Activated naive CD4-positive, alpha-beta T cell treated with anti-CD3 and anti-CD28 coated beads, Interleukin-2, amount 50 U/mL, for 16 hours (primary cell): ENCODE measurements at places on chromosomes 5 and 9.
A peak's percentile ranks its signal among the peaks of the same experiment; 100 is the strongest.

GRCh38 chr9:127950513-127951289 is 13.0 kb upstream of the DPM2 start:
- DNase-seq = no peak

GRCh38 chr9:100869326-100869725 is 159.2 kb upstream of the PLPPR1 start:
- no peak for DNase-seq

- DNase-seq = no peak
Measured at GRCh38 chr9:83472221-83472665, 66.0 kb downstream of the FRMD3 start.

GRCh38 chr5:102561894-102562760 is 63.3 kb upstream of the SLCO6A1 start:
- no peak for DNase-seq

DNA sequence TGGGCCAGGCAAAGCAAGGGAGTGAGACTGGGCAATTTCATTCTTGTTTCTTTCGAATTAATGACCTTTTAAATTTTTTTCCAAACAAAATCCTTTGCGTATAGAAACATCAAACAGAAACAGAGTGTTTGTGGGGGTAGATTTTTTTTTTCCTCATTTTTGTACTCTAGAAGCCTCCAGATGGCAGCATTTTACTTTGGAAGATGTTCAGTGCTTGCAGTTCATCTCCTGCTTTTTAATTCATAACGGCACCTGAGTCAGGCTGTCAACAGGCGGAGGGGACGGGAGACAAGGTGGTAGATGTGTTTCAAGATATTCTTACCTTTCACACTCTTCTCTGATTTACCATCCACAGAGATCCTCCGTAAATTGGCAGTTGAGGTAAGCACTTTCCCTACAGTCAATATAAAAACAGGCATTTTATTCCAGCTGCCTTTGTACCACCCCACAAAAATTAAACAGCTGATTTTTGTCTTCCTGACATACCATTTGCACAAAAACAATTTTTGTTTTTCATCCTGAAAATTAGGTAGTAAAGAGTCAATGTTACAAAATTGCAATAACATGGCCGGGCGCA is 99.5 kb upstream of the FBXL17 start:
- no peak for DNase-seq

DNA sequence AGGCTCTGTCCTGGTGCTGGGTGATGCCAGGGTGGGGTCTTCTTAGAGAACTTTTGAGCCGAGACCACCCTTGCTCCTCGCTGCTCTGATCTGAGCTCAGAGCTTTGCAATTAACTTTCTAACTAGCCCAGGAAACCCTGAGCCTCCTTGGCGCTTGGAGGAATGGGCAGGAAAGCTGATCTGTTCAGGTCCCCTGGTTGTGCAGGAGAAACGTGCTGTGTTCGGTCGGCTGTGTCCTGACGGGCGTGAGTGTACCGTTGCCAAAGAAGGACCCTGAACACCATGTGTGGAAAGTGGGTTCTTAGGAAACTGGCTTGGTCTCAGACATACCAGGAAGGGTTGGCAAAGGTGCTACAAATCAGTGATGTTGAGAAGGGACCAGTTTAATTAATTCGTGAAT is 1.8 kb downstream of the TCF7 start:
- DNase-seq = no peak

- no peak for DNase-seq
Measured at GRCh38 chr5:83720836-83721537, at the start of gene HAPLN1. Gene HAPLN1, minus strand, starts transcription at chr5:83720855. Its CDS starts 47,332 bp downstream, at chr5:83673523.

DNA sequence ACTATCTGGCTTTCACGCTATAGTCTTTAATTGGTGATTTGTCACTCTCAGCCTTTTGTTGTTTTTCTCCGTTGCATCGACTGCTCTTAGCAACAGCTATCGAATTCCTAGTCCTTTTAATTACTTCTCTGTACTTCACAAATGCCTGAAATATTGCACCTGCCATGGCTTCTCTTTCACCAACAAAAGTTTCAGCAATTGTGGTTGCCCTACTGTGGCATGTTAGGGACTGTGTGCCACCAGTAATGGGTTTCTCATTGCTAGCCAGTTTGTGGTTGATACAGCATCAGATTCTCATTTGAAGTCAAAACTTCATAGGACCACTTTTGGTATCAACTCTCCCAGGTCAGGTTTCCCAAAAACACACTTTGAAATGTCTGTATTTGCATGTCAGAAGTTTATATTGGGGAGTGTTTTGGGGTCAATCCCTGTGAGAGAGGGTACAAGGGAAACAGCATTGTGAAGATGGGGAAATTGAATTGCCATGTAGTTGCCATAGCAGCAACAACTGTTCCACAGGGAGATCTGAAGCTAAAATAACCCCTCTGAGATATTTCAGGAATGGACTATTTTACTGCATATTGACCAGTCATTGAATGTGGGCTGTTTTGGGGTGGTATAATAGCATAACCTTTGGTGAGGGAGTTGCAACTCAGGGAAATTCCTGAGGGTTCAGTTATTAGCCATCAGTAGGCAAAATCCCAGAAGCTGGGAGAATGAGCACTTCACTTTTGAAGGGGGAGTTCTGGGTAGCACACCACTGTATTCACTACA is 99.2 kb downstream of the WDR70 start:
- DNase-seq = no peak

GRCh38 chr5:164627021-164627420 is 1121.6 kb downstream of the MAT2B start:
- DNase-seq = no peak

GRCh38 chr5:88785746-88786565 is 97.0 kb downstream of the MEF2C start:
- no peak for DNase-seq

DNA sequence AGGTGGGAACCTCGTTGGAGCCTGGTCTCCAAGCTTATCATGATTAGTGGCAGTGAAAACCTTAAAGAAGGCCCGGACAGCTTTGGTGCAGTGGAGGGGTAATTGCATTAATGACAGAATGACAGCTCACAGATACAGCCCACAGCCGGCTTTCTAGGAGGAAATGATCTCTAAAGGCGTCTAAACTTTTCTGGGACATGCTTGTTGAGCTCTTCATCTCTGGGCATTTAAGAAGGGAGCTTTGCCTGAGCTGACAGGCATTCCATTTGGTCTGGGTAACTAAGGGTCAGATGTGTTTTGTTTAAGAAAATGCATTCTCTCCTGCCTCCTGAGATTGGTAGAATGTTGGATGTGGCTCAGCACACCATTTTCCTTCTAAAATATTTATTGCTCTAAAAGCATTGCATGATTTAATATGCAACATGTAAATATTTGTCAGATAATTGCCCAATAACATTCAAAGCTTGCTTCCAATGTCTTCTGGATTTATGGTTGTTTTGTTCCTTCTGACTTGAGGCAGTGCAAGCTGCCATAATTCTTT is 4.0 kb downstream of the ANKRD33B start:
- no peak for DNase-seq

DNA sequence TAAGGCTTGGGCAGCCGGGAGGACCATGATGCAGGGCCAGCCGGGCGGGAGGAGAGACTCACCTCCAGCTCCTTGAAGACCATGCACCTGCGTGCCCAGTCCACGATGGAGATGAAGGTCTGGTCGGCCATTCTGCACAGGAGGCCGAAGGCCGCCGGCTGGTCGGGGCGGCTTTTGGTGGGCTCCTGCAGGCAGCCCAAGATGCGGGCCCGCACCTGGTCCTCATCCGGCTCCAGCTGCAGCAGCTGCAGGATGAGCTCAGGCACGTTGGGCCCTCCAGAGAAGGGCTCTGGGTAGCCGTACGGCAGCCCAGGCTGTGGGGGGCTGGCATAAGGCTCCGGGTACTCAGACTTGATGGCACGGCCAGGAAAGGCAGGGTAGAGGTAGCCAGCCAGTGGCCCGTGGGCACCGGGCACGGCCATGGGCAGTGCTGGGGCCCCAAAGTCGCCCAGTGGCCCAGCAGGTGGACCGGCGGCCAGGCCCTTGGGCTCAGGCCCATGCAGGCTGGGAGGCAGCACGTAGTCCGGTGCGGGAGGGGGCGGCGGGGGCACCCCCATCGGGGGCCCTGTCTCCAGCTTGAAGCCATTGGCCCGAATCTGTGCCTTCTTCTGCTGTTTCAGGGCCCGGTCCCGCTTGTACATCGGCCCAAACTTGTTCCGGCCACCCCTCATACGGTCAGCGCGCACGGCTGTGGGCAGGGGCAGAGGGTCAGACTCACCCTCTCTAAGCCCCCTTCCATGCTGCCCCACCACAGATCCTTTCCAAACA is 7.0 kb downstream of the NR5A1 start:
- DNase-seq = no peak

- DNase-seq = no peak
Measured at GRCh38 chr9:89036891-89037290, 45.6 kb downstream of the S1PR3 start.

DNA sequence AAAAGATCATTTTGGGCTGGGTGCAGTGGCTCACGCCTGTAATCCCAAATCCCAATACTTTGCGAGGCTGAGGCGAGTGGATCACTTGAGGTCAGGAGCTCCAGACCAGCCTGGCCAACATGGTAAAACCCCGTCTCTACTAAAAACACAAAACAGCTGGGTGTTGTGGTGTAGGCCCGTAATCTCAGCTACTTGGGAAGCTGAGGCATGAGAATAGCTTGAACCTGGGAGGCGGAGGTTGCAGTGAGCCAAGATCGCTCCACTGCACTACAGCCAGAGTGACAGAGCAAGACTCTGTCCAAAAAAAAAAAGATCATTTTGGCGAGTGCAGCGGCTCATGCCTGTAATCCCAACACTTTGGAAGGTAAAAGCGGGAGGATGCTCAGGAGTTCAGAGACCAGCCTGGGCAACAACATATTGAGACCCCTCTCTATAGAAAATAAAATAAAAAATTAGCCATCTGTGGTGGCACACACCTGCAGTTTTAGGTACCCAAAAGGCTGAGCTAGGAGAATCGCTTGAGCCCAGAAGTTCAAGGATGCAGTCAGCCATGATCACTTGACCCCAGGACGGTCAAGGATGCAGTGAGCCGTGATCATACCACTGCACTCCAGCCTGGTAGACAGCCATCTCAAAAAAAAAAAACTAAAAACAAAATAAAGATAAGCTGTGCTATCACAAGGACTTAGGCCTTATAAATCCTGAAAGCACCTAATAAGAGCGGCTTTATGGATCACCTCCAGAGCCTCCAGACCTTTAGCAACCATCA is 16.2 kb downstream of the PPP2CA start:
- no peak for DNase-seq

- no peak for DNase-seq
Measured at GRCh38 chr5:10451137-10451824, 9.6 kb downstream of the ROPN1L start.

GRCh38 chr5:71880536-71880935 is 161.5 kb downstream of the CARTPT start:
- DNase-seq = no peak

GRCh38 chr5:9564752-9565151 is 18.9 kb upstream of the SEMA5A start:
- no peak for DNase-seq

GRCh38 chr5:103092676-103093075 is 27.3 kb downstream of the GIN1 start:
- DNase-seq = no peak

DNA sequence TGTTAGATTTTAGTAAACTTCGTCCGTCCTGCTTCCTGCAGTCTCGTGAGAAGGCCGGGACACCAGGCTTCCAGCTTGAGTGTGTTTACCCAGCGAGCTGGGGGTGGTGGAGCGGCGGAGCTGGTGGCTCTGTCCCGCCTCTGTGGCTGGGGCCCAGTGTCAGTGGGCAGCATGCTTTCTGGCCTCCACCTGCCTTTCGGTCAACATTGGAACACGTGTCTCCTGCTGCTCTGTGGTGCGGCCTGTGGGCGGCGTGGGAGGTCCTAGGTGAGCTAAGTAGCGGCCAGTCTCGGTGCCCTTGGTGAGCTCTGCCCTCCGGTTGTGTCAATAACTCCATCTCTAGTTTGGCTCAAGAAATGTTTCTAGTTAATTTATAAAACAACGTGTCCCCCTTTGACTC is 125.9 kb downstream of the GADD45G start:
- DNase-seq = no peak

DNA sequence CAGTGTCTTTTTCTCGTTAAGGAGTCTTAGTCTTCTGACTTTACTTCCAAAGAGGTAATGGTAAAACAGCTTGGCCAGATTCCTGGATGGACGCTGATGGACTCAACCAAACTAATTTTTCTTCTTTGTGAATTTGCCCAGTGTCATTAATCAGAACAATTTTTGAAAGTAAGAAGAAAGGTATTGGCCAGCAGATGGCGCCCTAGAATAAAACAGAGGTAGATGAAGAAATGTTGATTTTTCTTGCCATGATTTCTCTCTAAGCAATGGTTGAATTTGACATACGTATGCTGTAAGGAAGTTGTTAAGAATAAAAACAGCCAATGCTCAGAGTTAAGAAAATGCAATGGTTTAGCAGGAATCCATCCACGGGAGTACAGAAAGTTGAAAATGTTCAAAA is 500.0 kb downstream of the DIRAS2 start:
- peak; percentile 53 for DNase-seq

- DNase-seq = no peak
Measured at GRCh38 chr5:164481270-164481669, 975.9 kb downstream of the MAT2B start.

- DNase-seq = no peak
Measured at GRCh38 chr9:114837923-114838322, 32.1 kb upstream of the TNFSF15 start.

DNA sequence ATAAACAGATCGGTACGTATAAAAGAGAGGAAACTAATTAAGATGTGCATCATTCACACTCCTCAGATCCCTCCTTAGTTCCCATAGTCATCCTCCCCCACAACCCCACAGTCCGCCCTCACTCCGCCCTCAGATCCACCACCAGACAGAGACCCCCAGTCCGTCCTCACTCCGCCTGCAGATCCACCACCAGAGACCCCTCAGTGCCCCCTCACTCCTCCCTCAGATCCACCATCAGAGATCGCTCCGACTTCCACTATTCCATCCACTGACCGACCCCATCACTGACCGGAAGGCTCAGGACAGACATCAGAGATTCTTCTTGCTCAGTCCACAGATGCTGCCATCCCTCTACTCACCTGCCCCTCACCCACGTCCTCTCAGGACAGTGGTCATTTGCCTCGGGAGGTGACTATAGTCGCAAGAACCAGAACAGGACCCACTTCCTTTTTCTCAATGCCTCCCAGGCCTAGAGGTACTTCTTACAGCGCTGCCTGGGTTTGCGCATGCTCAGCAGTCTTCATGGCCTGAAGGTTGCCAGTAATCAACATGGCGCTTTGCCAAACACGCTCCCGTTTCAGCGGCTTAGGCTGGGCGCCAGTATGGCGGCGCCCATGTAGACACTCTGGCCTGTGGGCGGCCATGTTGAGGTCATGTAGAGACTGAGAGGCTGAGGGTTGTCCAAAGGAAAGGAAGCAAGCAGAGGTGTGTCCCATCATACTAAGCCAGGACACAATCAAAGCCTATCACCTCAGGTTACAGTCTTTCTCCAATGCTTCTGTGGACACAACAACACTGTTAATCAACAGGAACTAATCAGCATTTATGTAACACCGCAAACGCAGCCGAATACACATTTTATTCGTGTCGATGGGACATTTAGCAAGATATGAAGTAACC is at the start of gene ZNF484:
Gene ZNF484 (minus strand): TSS at position 508 of the 900 bp plus-strand sequence. CDS start 3,009 bp downstream, outside the sequence.
- DNase-seq = peak; percentile 97

GRCh38 chr9:79598562-79599345 is 27.0 kb downstream of the TLE4 start:
- DNase-seq = no peak

- DNase-seq = no peak
Measured at GRCh38 chr5:34586117-34586885, 69.8 kb upstream of the RAI14 start.

- DNase-seq = no peak
Measured at GRCh38 chr9:26341545-26341944, 551.1 kb downstream of the CAAP1 start.

GRCh38 chr5:54873691-54874090 is 111.7 kb downstream of the ESM1 start:
- DNase-seq = no peak

- no peak for DNase-seq
Measured at GRCh38 chr5:54309276-54309675, 1.1 kb downstream of the ARL15 start.

- no peak for DNase-seq
Measured at GRCh38 chr5:131367219-131367860, 103.5 kb downstream of the CDC42SE2 start.
